ENCODE measurements at places on chromosomes 12 and 14.
A peak's percentile ranks its signal among the peaks of the same experiment; 100 is the strongest.

DNA sequence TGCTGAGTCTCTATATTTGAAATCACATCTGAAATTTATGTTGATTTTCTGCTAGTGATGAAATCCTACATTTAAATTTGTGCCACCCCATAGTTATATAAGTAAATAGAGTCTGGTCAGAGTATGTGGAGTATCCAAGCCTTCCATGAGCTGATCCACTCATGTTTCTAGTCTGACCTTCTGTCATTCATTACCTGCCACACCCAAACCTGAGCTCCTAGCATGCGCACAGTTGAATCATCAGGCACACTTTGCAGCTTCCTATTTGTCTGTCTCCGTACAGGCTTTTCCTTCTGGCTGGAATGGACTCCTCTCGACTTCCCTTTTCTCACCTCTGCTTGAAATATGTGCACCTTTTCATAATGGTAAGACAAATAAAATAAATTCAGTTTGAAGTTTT, 45.3 kb upstream of the LRIG3 start:
- no peak for DNase-seq

GRCh38 chr12:105365231-105365630, 34.7 kb downstream of the C12orf75 start:
- no peak for DNase-seq

- DNase-seq, result no peak
These were observed 13.9 kb downstream of the GNS start for GRCh38 chr12:64745259-64745807.

GRCh38 chr12:127729381-127729780, 537.6 kb upstream of the TMEM132C start:
- DNase-seq, result no peak

GRCh38 chr14:35637269-35637668, 103.3 kb downstream of the INSM2 start:
- DNase-seq, result no peak

DNA sequence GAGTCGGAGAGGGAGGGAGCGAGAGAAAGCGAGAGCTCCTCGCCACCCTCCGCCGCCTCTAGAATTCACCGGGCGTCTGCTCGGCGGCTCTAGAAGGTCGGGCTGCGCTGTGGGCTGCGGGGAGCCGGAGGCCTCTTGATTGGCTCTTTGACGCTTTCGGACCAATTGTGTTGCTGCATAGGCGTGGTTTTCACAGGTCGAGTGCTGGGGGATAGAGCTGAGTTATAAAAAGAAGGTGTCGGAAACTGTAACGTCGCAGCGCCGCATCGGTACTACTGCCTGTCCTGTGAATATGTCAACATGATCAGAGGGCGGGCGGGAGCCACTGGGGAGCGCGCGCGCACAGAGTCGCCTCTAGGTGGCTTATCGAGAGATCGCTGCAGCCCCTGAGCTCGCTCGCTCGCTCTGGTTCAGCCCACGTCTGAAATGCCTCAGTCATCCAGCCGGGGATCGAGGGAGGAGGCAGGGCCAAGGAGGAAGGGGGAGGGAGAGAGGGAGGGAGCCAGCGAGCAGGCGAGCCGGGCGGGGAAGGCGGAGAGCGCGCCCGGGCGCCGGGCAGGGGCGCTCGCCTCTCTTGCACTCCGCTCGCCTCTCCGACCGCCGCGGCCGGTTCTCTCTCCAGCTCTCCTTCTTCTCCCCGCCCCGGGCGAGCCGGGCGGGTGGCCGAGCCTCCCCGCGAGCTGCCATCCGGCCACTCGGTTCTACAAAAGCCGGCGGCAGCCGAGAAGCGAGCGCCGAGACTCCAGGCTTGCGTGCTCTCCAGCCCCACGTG, at the start of gene TBX3:
TBX3 (minus strand) TSS at position 78 of the 772 bp plus-strand sequence. CDS start 975 bp downstream, outside the sequence.
- DNase-seq, result peak; percentile 61

DNA sequence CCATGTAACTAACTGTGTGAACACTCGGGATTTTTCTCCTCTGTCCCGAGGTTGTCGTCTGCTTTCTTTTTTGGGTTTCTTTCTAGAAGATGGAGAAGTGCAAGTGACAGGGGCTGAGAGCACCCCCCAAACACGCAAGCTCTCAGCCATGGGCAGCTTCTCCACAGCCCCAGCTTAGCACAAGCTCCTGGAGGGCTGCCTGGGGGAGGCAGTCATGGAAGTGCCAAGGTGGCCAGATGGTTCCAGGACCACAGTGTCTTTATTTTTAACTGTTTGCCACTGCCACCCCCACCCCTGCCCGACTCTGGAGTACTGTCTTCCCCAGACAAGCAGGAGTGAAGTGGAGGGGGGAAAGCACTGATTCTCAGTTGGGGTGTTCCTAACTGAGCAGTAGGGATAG, 58.2 kb downstream of the ST8SIA1 start:
- DNase-seq, result no peak

GRCh38 chr12:56894698-56895368, 39.4 kb downstream of the SDR9C7 start:
- no peak for DNase-seq

DNA sequence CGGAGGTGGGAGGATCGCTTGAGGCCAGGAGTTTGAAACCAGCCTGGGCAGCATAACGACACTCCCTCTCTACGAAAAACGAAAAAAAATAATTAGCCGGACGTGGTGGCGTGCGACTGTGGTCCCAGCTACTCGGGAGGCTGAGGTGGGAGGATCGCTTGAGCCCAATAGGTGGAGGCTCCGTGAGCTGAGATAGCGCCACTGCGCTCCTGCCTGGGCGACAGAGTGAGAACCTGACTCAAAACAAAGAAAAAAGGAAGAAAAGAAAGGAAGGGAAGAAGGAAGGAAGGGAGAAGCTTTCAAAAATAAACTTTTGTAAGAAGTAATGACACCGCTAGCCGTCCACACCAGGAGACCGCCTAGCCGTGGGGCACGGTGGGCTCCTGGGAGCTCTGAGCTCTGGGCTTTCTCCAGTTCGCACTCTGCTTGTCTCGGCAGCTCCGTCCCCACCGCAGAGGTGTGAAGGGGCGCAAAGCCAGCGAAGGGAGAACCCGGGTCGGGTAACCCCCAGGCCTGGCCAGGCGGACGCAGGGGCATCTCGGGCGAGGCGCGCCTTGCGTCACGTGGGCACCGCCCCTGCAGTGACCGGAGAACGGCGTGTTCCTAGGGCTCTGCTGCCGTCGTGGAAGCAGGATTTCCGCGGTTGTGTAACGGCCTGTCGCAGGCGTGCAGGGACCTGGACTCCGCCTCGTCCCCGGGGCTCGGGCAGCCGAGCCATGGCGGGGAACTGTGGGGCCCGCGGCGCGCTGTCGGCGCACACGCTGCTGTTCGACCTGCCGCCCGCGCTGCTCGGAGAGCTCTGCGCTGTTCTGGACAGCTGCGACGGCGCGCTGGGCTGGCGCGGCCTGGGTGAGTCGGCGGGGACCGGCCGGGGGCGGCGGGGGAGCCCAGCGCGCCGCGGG, at the start of gene IRAK3:
IRAK3 (plus strand) TSS at position 631 of the 902 bp plus-strand sequence; CDS start at position 717, 86 bp downstream.
- no peak for DNase-seq

- peak; percentile 63 for DNase-seq
These were observed 92.9 kb downstream of the FAR2 start for GRCh38 chr12:29241821-29242591.

DNA sequence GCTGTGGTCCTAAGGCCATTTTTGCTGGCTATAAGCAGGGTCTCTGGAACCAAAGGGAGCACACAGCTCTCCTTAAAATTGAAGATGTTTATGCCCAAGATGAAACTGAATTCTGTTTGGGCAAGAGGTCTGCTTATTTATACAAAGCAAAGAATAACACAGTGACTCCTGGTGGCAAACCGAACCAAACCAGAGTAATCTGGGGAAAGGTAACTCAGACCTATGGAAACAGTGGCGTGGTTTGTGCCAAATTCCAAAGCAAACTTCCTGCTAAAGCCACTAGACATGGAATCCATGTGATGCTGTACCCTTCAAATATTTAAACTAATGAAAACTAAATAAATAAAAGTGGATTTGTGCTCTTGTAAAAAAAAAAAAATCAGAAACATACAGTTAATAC, 29.6 kb upstream of the BICDL1 start:
- DNase-seq, result no peak

GRCh38 chr14:30641207-30641606, 19.1 kb downstream of the SCFD1 start:
- no peak for DNase-seq

GRCh38 chr12:51994959-51995358, 11.8 kb upstream of the TAMALIN start:
- DNase-seq, result peak; percentile 37

GRCh38 chr12:127145929-127146789, 1120.8 kb upstream of the TMEM132C start:
- DNase-seq, result peak; percentile 68

DNA sequence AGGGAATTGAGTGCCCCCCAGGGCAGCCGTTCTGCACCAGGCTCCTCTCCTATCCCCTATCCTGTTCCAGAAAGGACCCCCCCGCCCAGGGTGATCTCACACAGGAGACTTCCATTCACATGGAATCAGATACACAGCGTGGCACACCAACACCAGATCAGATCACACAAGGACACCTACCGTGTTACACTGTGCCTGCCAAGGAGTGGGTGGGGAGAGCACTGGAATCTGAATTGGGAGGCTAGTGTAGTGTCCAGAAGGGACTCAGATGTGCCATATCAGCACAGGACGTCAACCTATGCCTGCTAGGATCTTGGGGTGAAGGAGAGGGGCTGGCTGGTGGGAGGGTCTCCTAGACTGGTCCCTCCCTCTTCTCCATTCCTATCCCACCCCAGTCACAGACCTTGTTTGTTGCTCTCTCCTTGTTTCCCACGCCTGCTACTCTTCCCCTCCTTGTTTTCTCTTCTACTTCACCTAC, 2.3 kb downstream of the PTMS start:
- DNase-seq, result no peak

DNA sequence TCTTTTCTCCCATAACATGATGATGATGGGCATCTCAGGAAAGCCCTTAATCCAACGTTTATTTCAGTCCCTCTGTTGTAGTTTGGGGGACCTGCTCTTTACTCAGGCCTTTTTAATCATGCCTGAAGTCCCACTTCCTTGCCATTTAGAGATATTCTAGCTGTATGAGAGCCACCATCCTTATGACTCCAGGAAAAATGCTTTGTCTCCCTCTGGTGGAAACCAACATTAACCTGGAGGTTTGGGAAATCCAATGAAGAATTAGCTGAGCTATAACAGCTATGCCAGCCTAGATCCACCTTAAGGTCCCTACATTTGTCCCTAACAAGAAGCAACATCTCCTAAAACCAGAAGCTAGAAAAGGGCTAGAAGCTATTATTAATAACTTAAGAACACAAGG, 1399.1 kb downstream of the LRFN5 start:
- no peak for DNase-seq

DNA sequence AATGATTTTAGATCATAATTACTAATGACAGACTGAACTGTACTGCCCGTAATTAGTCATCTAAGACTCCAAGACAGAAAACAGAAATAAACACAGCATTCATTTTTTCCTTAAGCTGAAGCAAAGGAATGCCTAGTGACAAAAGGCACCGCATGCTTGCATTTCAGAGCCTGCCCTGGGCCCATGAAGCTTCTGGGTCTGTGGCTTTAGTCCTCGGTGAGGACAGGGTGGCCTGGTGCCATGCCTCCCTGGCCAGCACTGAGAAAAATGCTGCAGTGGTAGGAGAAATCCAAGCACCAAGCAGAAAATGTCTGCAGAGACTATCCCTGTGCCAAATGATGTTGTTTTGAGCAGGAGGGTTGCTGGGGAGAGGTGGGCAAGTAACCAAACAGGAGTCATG, 171.6 kb downstream of the CALM1 start:
- peak; percentile 57 for DNase-seq

- DNase-seq, result no peak
These were observed 63.4 kb upstream of the DICER1 start for GRCh38 chr14:95220663-95221231.
